Lower lobe of right lung (tissue), 2 donors: ENCODE measurements at places on chromosomes 13 and 19.

DNA sequence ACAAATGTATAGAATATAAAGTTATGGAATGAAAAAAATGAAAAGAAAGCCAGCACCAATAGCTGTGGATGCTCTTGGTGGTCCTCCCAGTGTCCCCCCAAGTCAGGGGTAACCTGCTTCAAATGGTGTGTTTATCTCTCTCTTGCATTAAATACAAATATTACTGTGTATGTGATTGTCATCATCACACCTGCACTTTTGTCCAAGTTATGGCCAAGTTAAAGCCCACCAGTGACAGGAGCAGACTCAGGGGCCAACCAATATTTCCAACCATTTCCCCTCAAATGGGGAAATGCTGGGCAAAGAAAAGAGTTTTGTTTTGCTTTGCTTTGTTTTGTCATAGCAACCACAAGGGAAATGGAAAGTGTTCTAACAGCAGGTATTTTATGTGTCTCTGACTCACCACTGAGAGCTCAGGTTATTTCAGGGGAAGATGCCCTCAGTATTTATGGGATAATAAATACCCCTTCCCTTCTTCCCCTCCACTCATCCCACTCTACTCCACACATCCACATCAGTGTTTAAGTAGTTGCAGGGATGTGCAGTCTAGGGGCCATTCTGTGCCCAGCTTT lies 133.6 kb downstream of the COL4A1 start:
- no peak for DNase-seq

- DNase-seq: peak; percentile 78
Observed at GRCh38 chr19:48635263-48635965, 1.8 kb downstream of the DBP start.

DNA sequence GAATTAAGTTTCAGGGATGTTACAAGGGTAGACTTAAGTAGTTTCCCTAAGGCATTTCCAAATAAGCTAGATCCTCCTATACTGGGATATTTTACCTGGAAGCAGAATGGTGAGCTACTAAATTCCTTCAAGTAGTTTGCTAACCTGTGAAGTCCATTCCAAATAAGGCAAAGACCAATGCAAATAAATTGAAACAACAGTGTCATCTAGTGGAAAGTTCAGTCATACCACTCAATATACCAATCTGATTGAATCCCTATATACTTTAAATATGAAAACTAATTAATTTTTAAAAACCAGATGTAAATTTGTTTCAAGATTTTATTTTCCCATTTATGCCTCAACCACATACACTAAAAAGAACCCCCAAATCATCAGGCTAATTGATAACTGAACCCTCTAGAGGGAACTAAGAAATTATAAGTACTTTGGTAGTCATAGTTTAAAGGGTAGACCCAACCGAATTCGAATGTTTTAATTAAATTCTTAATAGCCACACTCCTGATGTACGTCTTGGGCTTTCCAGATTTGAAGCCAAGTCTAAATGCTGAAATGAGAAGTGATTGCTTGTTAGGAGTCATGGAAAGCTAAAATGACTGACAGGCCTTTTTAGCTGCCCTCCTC lies 223.7 kb downstream of the TBC1D4 start:
- DNase-seq: no peak

DNA sequence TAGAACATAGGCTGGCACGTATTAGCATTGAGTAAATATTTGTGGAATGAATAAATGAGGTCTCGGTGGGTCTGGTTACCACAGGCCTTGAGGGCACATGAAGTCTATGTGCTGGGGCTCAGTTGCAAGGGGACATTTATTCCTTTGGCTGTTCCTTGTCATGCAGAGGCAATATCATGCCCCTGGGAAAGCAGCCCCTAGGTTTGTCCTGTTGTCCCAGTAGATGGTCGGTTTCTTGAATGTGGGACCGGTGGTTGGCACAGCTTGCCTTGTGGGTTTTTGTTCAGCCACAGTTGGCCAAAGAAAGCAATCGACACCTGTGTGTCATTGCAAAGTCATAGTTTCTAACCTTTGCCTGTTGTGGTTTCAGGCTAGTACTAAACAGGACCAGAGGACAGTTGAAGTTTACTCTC lies 24.7 kb upstream of the GPR183 start:
- no peak for DNase-seq
